LHCN-M2 (cell line): ENCODE measurements at places on chromosomes 6 and 20.

DNA sequence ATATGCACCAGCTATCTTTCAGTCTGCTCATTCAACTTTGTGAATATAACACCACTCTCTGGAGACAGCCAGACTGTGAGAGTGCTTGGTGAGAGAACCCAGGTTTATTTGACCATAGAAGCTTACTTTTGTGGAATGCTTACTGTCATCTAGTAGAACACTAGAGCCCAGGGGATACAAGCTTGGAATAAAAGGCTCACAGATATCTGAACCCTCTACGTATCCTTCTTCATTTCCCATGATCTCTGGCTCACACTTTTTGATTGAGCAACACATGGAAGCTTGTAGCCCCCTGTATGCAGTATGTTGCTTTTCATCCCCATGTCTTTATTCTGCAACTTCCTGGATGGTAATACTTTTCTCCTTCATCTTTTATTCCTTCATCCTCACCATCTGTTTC is 835.3 kb upstream of the CITED2 start:
- no peak for DNase-seq

GRCh38 chr6:42113936-42114636 is 28.3 kb downstream of the C6orf132 start:
- no peak for DNase-seq

DNA sequence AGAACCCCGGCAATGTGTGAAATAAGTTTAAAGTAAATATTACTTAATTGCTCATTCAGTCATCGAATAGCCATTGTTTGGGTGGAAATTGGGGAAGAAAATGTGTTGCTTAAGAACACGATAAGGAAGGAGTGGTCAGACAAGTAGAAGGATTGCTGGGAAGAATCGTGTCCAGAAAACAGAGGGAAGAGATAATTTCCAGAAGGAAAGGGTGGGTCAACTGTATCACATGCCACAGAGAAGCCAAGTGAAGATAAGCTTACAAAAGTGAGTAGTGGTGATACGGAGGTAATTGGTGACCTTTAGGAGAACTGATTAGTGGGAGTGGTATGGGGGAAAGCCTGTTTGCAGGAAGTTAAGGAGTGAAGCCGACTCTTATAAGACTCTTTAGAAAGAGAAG is 306.2 kb downstream of the SOX4 start:
- DNase-seq, result no peak

- DNase-seq, result peak; percentile 67
Measured at GRCh38 chr6:113067612-113068275, 720.6 kb downstream of the RFPL4B start.

- DNase-seq, result no peak
Measured at GRCh38 chr6:18049646-18050045, 62.2 kb upstream of the KIF13A start.
